ENCODE measurements at places on chromosomes 12 and 14.
A peak's percentile ranks its signal among the peaks of the same experiment; 100 is the strongest.

GRCh38 chr12:126114441-126114840 is 1049.2 kb downstream of the AACS start:
- DNase-seq = no peak

DNA sequence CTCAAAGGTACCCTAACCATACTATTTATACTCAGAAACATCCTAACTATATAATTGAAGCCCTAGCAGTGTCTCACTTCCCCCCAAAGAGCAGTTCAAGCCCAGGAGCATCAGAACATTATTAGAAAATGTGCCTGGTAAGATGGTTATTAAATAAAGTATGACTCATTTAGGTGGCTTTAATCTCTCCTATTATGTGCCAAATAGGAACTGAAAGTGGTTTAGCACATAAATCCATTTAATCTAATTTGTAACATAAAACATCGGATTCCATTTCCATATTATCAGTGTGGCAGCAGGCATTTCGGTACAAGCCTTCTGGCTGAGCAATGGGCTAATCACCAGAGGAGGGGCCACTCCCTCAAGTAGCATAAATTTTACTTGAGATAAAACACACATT is 395.2 kb upstream of the TMTC1 start:
- no peak for DNase-seq

DNA sequence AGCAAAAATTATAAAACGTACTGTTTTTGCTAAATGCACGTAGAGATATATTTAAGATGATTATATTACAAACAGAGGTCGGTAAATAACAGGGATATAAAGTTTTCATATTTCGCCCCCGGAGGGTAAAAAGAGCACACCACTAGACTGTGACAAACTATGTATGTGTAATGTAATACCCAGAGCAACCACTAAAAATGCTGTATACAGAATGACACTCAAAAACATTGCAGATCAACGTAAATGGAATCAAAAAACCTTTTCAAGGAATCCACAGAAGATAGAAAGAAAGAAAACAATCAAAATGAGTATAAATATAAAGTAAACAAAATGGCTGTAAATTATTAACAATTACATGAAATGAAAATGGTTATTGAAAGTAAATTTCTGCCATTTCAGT is 37.6 kb upstream of the PRB4 start:
- no peak for DNase-seq

GRCh38 chr12:115078990-115079389 is 395.0 kb upstream of the TBX3 start:
- DNase-seq = no peak

DNA sequence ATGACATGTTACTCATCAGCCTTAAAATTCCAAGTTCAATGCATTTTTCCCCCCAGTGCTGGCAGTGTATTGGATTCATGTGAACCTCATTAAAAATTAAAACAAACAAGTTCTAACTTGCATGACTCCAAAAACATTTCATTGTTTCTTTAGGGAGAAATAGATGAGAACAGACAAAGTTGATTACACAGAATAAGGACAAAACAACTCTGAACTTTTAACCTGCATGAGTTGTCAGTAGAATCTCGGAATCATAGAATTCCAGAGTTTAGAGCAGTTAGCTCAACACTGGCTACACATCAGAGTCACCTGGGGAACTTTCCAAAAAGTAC is 127.5 kb downstream of the TMX1 start:
- no peak for DNase-seq

- DNase-seq = no peak
Measured at GRCh38 chr14:85587151-85587711, 57.3 kb downstream of the FLRT2 start.

- DNase-seq = no peak
Measured at GRCh38 chr12:51621156-51621922, 30.3 kb downstream of the SCN8A start.

- DNase-seq = no peak
Measured at GRCh38 chr12:132075714-132076553, 68.2 kb downstream of the DDX51 start.

DNA sequence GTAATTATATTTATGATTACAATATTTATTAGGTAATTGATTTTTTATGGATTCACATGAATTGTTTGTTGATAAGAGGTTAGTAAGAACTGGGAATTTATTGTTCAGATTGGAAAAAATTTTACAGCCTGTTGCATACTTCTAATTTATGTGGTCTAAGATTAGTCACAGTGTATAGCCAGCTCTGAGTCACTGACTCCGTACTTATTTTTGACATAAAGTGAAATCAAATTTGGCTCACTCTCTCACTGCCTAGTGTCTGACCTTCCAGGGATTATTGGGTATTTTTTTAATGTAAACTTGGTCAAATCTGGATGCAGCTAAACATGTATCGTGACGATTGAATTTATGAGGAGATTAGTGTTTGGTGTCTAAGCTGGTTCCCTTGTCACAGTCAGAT is 109.3 kb downstream of the PTPRQ start:
- DNase-seq = no peak

- no peak for DNase-seq
Measured at GRCh38 chr14:23228812-23229211, 8.9 kb upstream of the RNF212B start.

GRCh38 chr12:122085591-122085990 is 7.0 kb downstream of the MLXIP start:
- no peak for DNase-seq

GRCh38 chr12:53207042-53207441 is at the start of gene ITGB7:
ITGB7 (minus strand) TSS chr12:53207251; CDS start chr12:53200443, 6,808 bp downstream.
- peak; percentile 65 for DNase-seq

DNA sequence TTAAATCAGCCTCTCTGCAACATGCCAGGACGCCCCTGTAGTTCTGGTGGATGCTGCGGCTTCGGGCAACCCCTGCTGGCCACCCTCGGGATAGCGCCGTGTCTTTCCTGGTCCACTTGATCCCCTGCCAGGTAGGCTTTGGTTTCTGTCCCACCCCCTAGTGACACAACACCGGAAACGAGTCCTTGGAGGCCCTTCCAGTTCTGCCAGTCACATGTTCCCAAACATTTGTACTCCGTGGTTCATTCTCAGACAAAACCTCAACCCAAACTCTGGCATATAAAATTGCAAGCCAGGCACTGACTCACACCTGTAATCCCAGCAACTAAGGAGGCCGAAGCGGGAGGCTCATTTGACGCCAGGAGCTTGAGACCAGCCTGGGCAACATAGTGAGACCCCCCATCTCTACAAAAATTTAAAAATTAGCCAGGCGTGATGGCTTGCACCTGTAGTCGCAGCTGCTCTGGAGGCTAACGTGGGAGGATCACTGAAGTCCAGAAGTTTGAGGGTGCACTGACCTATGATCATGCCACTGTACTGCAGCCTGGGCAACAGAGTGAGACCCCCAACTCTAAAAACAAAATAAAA is 37.0 kb downstream of the RASAL1 start:
- peak; percentile 72 for DNase-seq

- DNase-seq = peak; percentile 52
Measured at GRCh38 chr12:388541-389141, 479 bp downstream of the KDM5A start.

DNA sequence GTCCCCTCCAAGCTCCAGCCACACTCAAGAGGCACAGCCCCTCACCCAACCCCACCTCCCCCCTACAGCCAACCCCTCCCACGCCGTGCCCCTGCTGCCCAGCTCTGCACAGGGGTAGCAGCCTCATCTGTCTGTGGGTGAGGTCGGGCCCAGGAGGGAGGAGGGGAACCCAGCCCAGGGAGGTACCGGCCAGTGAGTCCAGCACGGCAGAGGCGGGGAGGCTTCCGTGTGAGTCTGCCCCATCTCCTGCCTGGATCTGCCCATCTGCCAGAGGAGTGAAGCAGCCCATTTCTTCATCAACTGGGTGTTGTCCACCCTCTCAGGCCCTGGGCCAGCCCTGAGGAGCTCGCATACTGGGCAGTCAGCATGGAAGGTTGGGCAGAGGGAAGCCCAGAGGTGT is 54.2 kb downstream of the CCNK start:
- no peak for DNase-seq

- no peak for DNase-seq
Measured at GRCh38 chr12:96121271-96121711, 72.9 kb upstream of the ELK3 start.
